ENCODE measurements at places on chromosomes 1 and 21.

DNA sequence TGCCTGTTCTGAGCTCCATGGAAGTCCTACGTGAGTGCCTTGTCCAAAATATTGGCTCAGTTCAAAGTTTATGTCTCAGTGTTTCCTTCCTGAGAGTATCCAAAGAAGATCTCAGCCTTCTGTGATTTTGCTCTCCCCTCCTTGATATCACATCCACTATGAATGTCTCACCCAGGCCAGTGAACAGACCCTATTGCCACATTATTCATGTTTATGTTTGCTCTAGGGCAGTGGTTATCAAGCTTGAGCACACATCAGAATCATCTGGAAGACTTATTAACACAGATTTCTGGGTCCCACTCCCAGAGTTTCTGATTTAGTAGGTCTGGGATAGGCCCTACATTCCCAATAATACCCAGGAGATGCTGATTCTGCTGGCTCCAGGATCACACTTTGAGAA is 145.0 kb upstream of the FGGY start:
- DNase-seq: no peak

- no peak for DNase-seq
These were observed 13.7 kb upstream of the LBR start for GRCh38 chr1:225441314-225442122.

- no peak for DNase-seq
These were observed 19.0 kb downstream of the CLIC6 start for GRCh38 chr21:34687745-34688144.

- no peak for DNase-seq
These were observed 88.6 kb upstream of the PLXNA2 start for GRCh38 chr1:208332774-208333126.

- no peak for DNase-seq
These were observed 53.9 kb downstream of the PRDX6 start for GRCh38 chr1:173530795-173531693.

GRCh38 chr1:231590453-231591198 is 36.0 kb upstream of the DISC1 start:
- DNase-seq: peak; percentile 50

GRCh38 chr1:7198664-7199063 is 413.4 kb downstream of the CAMTA1 start:
- DNase-seq: no peak

DNA sequence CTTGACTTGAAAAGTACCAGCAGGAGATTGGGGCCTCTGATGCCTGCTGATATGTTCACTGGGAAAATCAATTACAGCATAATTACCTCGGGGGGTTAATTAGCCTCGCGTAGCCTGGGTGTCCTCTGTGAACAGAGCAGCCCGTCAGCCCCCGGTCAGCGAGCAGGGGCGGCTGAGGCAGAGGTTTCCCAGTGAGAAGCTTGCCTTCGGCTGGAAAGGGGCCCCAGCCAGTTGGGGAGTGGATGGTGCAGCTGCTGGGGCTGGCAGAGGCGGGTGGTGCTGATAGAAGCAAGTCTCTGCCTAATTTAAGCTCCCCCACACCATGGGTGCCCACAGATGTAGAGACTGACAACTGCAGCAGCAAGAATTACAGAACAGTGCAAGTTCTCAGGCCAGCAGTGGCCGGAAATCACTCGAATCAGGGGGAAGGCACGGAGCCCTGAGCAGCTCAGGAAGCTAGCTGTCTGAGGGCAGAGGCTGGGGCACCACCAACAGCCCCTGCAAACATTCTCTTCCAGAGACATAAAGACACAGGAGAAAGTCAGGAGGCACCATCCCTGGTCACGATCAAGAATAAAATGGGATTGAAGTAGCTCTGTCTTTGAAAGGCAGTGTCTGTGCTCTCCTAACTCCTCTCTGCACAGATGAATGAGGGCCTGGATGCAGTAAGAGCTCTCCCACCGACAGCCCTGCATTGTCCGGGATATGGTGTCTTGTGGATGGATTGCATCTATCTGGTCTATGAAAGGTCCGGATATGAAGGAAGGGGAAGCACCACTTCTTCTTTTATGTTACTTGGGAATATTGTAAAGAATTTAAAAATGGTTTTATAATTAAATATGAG is 166.5 kb upstream of the CD34 start:
- no peak for DNase-seq

DNA sequence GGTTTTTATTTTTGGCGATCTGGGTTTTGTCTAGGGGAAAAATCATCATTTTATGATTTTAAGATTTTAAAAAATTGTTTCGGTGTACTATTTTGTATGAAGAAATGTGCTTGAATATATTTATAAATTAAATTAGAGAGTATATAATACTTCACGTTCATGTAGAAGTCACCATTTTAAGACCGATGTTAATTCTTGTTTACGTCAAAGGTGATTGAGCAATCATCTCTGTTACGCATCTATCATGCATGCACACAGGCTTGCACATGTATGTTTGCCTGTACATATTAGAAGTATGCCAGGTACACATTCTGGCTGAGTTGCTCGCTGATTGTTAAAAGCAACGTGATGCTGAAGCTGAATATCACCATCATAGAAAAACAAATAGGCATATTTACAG is 54.7 kb downstream of the DYRK1A start:
- DNase-seq: no peak

DNA sequence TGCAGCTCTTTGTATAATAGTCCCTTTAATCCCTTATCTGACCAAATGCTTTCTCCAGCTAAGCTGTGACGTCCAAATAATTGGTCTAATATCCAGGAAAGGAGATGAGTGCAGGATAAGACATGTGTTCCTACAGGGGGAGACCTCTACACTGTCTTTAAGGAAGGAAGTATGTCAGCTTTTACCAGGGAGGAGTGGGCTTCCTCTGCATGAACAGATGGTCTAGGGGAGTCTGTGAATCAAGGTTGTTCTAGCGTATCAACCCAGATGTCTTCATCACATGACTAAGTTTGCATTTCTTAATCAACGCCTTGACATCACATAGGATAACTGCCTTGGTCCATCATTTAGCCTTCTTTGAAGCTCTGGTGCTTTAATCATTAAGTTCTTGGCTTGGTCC is 528.2 kb downstream of the MRPL39 start:
- no peak for DNase-seq

GRCh38 chr1:8661185-8662110 is 156.0 kb downstream of the RERE start:
- DNase-seq: peak; percentile 53

DNA sequence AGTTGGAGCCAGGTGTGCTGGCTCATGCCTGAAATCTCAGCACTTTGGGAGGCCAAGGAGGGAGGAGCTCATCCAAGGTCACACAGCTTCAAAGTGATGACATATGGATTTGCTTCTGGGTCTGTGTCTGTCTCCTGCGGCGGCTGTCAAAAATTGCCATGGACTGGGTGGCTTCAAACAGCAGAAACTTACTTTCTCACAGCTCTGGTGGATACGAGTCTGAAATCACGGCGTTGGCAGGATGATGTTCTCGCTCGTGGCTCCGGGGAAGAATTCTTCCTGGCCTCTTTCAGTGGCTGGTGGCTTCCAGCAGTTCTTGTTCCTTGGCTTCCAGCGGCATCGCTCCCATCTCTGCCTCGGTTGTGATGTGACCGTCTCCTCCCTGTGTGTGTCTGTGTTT is 314.8 kb upstream of the C1orf174 start:
- no peak for DNase-seq

- DNase-seq: no peak
These were observed 48.8 kb downstream of the DUSP10 start for GRCh38 chr1:221693087-221693486.

GRCh38 chr1:40047769-40048168 is 7.2 kb downstream of the CAP1 start:
- no peak for DNase-seq

DNA sequence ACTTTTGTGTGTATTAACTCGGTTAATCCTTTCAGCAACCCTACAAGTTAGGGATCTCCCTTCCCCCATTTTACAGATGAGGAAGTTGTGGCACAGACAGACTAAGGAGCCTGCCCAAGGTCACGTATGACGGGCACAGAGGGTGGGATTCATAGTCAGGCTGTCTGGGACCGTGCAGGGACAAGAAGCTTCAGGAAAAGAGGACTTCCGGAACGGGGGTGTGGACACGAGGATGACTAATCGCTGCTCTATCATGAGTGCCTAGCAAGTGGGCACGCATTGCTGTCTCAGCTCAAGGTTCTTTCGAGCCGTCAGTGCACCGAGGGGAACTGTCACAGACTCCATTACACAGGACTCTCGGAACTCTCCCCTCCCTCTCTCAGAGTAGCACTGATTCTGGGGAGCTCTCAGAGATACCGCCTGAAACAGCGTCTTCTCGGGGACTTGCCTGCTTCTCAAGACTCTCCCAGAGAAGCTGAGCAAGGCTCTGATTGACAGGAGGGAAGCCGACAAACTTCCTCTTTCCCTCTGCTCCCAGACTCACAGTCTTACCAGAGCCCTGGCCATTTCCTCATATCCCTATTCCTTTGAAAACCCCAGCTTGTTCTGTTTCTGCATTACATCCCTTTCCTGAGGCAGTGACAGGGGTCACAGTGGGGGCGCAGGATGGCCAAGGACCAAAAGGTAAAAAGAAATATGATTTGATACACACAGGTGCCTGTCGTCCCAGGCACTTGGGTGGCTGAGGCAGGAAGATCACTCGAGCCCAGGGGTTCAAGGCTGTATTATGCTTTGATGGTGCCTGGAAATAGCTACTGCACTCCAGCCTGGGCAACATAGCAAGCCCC is 14.4 kb downstream of the FHAD1 start:
- no peak for DNase-seq

- DNase-seq: peak; percentile 48
These were observed 4.5 kb downstream of the C1orf232 start for GRCh38 chr1:26164036-26164860.

GRCh38 chr1:38685388-38685787 is 174.2 kb downstream of the RRAGC start:
- no peak for DNase-seq

DNA sequence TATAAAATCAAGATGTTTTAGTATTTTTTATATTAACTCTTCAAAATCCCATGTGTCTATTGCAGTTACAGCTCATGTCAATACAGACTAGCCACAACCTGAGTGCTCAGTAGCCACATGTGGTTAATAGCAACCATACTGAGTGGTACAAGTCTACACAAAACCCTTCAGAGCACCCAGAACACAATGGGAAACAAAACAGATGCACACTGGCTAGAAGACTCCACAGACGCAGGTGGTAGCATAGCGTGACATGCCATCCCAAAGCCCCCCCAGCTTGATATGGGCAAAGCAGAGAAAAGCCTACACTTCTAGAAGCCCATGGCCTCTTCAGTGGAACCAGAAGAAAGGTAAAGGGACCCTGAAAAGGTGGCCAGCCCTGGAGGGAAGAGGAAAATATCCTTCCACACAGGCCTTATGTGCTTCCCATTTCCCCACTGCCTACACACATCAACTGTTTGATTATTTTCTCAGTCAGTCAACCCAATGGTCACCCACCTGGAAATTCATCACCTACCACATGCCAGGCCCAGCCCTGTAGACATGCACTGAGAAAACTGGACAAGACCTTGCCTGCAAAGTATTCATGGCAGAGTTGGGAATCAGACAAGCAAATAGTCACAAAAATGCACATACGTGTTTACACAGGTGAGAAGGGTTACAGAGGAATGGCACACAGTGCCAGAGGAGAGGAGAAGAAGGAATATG is 175.0 kb downstream of the VAV3 start:
- no peak for DNase-seq

GRCh38 chr1:235937123-235937522 is 70.4 kb upstream of the LYST start:
- DNase-seq: no peak

GRCh38 chr1:172760121-172760520 is 101.2 kb downstream of the FASLG start:
- DNase-seq: no peak

DNA sequence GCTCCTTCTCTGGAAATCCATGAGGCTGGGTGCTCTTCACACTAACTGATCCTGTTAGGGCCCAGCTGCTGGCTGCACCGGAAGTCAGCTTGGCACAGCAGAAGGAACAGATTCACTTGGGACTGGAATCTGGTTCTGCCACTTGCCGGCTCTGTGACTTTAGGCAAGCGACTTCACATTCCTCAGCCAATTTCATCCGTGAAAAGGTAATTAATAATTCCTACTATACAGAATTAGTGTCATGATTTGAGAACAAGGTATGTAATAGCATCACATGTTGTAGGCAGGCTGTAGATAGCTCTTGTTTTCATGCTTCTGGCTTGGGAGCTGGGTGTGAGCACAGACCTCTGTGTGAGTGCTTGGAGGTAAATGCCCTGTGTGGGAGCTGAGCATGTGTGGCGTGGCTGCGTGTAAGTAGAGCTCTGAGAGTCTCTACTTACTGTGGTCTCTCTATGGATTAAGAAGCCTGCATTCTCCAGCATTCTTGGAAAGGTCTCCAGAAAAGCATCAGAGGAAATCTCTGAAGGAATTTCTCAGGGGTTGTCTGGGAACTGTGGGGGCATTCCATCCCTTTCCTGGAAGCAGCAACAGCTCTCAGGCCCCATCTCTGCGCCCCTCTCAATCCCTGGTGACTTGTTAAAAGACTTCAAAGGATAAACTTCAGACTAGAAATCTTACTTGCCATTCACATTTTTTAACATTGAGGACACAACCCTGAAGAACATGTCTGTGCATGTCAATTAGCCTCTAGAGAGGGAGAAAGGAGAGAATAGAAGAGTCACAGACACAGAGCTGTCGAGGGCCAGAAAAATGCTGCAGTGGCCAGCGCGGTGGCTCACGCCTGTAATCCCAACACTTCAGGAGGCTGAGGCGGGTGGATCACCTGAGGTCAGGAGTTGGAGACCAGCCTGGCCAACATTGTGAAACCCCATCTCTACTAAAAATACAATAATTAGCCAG is 47.7 kb upstream of the PPM1J start:
- no peak for DNase-seq

DNA sequence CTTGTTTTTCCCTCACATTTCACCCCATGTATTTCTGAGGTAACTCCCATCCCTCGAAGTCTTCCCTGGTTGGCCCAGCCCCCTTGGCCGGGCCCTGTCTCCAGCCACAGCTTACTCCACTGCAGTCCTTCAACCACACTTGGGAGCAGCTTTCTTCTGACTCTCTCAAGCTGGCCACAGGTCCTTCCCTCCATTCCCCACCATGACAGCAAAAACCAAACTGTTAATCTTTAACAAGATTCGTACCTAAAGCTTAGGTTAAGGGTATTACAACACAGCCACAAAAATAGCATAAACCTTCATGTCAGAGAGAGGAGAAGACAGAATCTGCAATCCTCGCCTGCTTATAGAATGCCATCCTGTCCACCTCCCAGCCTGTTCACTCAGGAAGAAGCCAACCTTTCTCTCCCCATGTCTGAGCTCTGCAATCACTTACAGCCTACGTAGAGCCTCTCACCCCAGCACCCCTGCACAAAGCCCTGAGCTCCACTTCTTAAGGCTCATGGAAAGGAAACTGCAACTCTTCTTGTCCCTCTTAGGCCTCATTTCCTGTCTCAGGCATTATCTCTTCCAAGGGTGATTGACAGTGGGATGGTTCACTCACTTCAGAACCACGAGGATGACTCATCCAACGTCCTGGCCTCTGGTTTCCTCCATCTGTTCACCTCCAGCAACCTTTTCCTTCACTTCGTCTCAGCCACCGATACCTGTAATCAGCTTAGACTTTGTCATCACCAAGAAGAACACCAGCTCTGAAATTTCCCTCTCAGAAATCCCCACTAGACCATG is 72.8 kb downstream of the CD2 start:
- no peak for DNase-seq

All from ovary (tissue), 10 donors.